ENCODE measurements at places on chromosomes 7 and 10.
A peak's percentile ranks its signal among the peaks of the same experiment; 100 is the strongest.

DNA sequence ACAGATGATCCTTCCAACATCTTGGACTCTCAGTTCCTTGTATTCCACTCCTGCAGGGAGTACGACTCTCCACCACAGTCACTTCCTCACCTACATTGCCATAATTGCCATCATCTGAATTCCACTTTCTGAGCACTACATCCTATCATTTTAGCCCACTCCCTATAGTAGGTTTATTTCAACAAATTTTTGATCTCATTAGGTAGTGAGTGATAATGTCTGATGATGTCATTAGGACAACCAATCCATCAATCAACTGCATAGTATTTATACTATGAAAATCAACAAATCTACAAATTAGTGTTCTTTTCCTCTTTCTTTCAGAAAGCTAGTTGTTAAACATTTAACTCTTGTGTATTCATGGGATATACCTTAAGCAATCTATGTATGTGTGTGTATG is 13.7 kb upstream of the TRA2A start:
- DNase-seq, result no peak

DNA sequence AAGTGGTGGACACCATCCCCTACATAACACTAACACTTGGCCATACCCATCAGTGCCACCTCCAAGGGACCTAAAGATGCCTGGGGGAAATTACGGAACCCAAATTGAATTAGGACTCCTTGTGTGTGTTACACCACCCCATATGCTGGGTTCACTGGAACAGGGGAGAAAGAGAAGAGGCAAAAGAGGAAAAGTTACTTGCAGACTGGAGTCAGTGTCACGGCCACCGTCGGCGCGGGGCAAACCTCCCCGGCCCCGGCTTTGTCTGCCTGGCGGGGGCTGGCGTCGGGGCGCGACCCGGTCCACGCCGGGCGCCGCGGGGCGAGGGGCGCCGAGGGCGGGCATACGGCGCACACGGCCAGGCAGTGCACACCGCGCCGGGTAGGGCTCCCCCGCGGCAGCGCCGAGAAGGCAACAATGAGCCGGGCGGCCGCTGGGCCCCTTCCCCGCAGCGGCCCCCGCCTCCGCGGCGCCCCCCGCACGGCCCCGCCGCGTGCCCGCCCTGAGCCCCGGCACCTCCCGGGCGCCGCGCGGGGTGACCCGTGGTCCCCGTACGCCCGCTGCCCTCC is 171.1 kb downstream of the FAM107B start:
- peak; percentile 67 for DNase-seq

GRCh38 chr10:129222436-129222835 is 244.6 kb upstream of the MGMT start:
- no peak for DNase-seq

DNA sequence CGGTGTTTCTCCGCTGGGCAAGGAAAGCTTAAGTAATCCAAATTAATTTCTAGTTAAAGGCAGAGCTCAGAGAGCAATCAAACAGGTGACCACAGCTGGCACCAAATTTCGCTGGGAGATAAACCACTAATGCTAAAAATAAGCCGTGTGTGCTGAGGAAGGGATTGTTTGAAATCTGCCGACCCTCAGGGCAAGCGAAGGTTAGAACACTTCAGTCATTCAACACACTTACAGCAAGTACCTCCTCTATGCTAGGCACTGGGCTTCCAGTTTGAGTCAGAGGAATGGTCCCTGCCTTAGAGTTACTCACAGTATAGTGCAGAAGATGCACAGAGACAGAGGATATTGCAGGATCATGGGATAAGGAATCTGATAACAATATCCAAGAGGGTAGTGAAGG is 467.9 kb upstream of the PODXL start:
- no peak for DNase-seq

DNA sequence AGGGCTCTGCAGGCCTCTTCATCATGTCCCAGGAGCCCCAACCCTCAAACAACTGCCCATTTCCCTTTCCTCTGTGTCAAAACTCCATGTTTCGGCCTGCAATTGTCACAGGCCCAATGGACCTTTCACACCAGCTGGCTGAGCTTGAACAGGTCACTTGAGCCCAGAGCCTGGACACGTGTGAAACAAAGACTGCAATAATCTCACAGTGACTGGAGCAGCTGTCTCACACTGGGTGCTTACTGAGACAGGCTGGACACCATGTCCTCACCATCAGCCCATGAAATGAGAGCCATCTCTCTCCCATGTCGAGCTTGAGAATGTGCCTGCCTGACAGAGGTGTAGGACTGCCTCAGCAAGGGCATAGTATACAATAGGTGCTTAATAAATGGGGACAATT is 19.5 kb upstream of the EIF5AL1 start:
- no peak for DNase-seq

- DNase-seq, result no peak
Observed at GRCh38 chr7:135333200-135333599, 99.6 kb downstream of the STRA8 start.

DNA sequence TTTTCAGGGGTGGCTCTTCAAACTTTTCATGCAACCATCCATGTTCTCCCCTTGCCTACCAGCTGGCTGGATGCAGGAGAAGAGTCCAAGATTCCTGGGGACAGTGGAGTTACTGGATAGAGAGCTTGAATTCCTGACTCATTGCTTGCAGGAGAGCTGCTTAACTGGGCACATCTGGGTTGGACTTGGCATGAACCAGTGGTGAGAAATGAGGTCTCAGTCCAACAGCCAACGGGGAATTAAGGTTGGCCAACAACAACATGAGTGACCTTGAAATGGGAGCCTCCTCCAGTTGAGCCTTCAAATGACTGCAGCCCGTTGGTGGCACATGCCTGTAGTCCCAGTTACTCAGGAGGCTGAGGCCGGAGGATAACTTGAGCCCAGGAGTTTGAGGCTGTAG is 58.1 kb upstream of the OPN4 start:
- DNase-seq, result no peak

- DNase-seq, result peak; percentile 54
Observed at GRCh38 chr10:124671486-124672075, 72.6 kb downstream of the FAM53B start.

DNA sequence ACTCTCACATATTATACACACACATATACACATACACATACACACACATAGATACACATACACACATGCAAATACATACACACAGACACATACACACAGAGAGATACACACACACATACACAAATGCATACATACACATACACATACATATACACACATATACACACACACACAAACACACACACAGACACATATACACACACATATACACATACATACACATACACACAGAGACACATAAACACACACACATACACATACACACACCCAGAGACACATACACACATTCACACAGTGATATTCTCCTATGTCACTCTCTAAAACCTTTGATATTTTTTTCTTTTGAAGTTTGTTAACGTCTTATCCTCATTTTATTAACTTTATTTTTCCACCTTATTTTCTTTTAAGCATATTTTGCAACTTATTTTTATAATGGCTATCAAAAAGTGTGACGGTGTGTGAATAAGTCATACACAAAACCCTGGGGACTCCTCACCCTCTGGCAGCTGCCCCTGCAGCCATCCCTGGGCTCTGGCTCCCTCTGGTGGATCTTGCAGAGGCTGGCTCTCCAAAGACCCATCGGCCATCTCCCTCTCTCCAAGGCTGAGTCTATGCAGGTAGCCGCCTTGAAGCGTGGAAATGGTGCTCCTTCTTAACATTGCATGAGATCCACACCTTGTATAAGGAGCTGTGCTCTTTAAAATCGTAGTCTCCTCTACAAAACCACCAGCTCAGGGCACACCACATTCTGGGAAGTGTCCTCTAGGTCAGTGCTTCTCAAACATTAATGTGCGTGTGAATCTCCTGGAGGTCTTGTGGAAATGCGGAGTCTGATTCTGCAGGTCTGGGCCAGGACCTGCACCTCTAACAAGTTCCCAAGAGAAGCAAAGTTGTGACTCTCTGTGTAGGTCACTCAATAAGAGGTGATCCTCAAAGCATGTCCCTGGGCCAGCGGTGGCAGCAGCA is 4.1 kb upstream of the C10orf120 start:
- peak; percentile 82 for DNase-seq

- no peak for DNase-seq
Observed at GRCh38 chr7:139931190-139931934, 102.3 kb downstream of the TBXAS1 start.

DNA sequence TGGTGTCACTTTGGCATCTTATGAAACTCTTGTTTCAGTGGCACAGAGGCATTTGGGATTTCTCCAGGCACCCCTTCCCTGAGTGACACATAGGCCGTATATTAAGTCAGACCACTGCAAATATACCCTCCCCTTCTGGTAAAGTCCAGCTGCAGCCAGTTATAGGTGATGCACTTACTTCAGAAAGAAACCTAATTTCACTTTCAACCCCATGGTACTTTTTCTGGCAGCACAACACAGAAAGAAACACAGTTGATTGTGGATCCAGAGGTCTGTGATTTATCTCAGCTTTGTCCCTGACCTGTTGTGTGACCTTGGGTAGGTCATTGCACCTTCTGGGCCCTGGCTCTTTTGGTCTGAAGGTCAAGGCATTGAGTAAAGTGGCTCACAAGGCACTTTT is 173.2 kb downstream of the BUB3 start:
- DNase-seq, result no peak

DNA sequence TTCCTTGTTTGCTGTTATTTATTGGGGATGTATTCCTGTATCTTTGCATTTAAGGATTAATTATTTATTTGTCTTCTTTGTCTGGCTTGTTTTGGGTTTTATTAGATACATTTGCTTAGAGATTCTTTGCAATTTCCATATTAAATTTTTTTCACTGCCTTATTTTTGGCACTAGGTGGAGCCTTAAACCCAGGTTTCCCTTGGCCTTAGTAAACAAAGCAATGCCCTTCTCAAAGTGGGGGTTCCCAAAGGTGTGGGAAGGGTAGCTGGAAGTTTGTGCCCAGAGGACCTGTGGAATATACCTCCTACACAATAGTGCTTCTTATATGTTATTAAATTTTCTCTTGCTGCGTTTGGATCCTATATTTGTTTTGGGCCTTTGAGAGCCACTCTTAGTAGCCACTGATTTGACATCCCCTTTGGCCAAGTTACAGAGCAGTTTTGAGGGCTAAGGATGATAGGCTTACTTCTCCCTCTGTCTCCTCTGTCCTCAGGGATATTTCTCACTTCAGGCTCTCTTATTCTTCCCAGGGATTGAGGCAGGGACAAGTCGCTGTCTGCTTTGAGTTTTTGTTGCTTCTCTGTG is 162.3 kb downstream of the ITGB1 start:
- peak; percentile 53 for DNase-seq

DNA sequence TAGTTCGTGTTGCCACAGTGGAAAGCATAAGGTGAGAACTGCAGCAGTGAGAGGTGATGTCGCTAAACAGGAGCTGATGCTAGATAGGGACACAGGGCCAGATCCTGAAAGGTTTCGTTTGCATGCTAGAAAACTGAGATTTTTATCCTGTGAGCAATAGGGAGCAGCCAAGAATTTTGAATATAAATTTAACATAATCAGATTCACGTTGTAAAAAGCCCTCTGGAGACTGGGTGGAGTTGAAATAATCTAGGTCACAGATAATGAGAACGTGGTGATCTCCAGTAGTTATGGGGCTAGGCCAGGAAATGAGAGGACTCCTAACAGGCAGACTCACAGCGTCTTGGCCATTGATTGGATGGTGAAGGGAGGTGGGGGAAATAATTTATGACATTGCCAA is 92.1 kb upstream of the IMMP2L start:
- no peak for DNase-seq

DNA sequence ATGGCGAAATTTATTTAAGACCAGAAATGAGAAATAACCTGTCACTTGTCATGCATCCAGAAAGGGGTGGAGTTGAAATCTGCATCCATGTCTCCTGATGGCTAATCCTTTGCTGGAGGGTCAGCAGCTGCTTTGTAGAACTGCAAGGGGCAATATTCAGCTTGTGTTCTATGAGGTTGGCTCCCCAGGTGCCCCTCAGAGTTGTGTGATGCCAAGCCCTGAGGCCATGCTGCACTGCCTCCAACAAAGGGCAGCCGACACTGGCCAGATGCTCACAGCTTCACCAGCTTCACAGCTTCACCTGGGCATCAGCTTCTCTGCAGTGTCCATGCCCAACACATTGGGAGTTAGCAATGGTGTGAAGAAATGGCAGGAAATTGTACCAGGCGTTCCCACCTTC is 64.0 kb upstream of the TMEM72 start:
- DNase-seq, result no peak

GRCh38 chr7:42946627-42946950 is 14.4 kb downstream of the MRPL32 start:
- no peak for DNase-seq

DNA sequence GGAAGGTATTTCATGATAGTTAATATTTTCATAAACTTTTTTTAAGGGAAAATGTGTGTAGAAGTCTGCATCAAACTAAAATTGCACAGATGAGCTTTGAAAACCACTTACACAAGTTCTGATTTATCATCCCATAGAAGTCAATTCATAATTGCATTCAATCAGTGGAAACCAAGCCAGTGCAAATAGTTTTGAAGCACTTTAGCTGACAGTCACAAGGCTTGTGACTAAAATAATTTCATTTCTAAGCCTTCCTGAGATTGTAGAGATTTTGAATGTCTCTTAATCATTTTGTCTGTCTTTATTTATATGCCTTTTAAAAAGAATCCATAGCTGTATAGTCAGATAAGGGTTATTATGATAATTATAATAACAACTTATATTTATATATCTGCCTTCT is 41.4 kb downstream of the EXOC4 start:
- no peak for DNase-seq

GRCh38 chr7:30916255-30916654 is 4.6 kb downstream of the AQP1 start:
- DNase-seq, result no peak

DNA sequence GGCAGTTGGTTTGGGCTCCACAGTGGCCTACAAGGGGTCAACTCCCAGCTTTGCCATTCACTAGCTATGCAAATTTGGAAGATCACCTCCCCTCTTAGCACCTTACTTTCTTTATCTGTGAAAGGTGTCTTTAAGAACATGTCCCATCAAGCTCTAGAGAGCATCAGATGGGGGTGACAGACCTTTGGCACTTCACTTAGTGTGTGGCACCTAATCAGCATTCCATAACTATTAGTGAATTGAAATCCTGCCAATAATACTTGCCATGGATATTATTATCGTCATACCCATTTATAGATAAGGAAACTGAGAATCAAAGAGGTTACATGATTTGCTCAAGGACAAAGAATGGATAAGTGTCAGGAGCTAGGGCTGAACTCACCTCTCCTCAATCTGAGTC is 51.9 kb downstream of the PLPP4 start:
- DNase-seq, result no peak

DNA sequence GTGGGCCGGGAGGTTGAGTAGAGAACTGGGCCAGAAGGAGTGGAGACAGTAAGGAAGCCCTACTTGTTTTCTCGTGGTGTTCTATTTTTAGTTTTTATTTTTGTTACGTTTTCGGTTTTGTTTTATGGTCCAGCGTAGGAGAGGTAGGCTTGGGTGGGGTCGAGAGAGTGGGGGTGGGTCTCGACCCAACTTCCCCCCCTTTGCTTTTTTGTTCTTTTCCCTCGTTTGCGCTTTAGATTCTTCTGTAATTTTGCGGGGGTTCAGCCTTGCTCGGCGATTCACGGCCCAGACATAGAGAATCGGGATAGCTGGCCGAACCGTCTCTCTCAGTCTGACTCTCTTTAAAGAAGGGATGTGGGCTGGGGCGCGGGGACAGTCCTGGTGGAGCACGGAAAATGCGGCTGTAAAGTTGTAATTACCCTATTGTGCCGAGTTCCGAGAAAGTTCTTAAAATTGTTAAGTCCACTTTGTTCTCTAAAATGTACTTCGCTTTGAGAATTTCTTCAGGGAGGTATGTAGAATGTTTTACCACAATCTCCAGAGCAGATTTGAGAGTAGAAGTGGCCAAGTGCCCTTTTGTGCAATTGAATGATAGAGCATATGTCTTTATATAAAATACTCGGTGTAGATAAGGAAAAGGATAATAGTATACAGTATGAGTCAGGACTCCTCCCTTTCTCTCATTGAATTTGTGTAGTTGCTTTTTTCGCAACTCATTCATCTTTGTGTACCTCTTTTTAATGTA is 816 bp downstream of the DMTF1 start:
- DNase-seq, result peak; percentile 49
